ENCODE measurements at places on chromosomes 1 and 21. TPM values are rescaled to one million over a fixed set of nuclear protein-coding genes. Genes with fewer than 3 reads are reported as not detected.

DNA sequence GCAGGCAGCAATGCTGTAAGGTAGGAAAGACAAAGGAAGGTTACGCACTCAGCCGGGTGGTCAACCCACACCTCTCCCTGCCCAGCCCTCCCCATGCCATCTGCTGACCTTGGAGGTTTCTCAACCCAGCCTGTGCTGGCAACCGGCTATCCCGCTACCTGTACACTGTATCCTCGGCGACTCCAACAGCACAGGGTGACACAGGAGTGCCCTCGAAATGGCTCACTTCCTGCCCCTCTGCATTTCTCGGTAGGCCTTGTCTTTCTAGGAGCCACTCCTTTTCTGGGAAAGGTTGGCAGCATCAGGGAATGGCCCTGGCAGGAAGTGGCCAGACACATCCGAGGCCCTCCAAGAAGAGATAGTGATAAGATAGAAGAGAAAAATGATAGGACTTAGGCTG is 124.0 kb downstream of the PROX1 start:
- no peaks in the 10 kb centered on the region for H3K27me3 ChIP-seq
- no peak overlapping the region for H3K27ac ChIP-seq
- no peaks in the 10 kb centered on the region for H3K36me3 ChIP-seq
- H3K4me3 ChIP-seq = no peak overlapping the region
- DNase-seq = no peak
- no peaks in the 10 kb centered on the region for H3K4me1 ChIP-seq

DNA sequence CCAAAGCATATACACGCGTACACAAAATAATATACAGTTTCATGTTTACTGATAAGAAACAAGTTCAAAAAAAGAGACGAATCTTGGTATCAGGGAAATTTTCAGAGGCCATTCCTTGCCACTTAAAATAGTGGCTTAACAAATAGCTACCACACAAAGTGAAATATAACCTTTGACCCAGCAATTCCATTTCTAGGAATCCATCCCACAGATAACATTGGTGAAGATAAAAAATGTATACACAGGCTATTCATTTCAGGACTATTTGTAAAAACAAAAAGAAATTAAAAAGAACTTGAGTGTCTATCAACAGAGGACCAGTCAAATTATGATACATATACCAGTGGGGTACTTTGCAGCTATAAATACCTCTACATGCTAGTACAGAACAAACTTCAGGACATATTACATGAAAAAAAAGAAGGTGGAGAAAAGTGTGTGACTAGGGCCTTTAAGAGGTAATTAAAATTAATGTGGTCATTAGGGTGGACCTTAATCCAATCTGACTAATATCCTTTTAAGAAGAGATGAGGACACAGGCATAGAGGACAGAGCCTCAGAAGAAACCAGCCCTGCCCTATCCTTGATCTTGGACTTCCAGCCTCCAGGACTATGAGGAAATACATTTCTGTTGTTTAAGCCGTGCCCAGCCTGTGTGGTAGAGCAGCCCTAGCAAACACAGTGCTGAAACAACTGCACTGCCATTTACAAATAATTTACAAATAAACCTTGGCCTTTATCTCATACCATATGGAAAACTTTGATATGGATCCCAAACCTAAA is 7.8 kb downstream of the UBE2G2 start:
- H3K4me3 ChIP-seq = no peak overlapping the region
- DNase-seq = no peak
- H3K36me3 ChIP-seq = peaks cover 39% of the 10 kb centered on the region
- H3K27me3 ChIP-seq = no peaks in the 10 kb centered on the region

- H3K4me1 ChIP-seq = peaks cover 88% of the 10 kb centered on the region
- no peaks in the 10 kb centered on the region for H3K27me3 ChIP-seq
- H3K27ac ChIP-seq = peak overlapping the region; percentile 72
- peak overlapping the region; percentile 4 for H3K4me3 ChIP-seq
- peaks cover 89% of the 10 kb centered on the region for H3K36me3 ChIP-seq
Observed at GRCh38 chr21:42421018-42421793, 17.5 kb downstream of the UBASH3A start.

DNA sequence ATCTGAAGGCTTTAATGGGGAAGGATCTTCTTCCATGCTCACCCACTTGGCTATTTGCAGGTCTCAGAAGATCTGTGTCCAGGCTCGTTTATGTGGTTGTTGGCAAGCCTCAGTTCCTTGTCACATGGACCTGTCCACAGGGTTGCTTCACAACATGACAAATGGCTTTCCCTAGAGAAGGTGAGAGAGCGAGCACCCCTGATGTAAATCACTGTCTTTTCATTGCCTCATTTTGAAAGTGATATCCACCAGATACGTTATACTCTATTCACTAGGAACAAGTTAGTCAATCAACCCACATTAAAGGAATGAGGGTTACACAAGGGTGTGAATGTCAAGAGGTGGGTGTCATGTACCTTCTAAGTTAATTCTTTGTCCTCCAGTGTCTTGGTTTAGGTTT is 433.3 kb downstream of the RPS6KC1 start:
- H3K4me1 ChIP-seq = no peaks in the 10 kb centered on the region
- no peaks in the 10 kb centered on the region for H3K36me3 ChIP-seq
- no peak overlapping the region for H3K27ac ChIP-seq

- H3K27ac ChIP-seq = no peak overlapping the region
- DNase-seq = no peak
- no peak overlapping the region for H3K4me3 ChIP-seq
- no peaks in the 10 kb centered on the region for H3K27me3 ChIP-seq
- no peaks in the 10 kb centered on the region for H3K4me1 ChIP-seq
Observed at GRCh38 chr1:7467476-7468175, 303.5 kb upstream of the VAMP3 start.

- H3K27ac ChIP-seq = no peak overlapping the region
- H3K27me3 ChIP-seq = peaks cover 3% of the 10 kb centered on the region
- no peak overlapping the region for H3K4me3 ChIP-seq
- no peaks in the 10 kb centered on the region for H3K4me1 ChIP-seq
Observed at GRCh38 chr1:218339267-218339831, 5.8 kb upstream of the TGFB2 start.

DNA sequence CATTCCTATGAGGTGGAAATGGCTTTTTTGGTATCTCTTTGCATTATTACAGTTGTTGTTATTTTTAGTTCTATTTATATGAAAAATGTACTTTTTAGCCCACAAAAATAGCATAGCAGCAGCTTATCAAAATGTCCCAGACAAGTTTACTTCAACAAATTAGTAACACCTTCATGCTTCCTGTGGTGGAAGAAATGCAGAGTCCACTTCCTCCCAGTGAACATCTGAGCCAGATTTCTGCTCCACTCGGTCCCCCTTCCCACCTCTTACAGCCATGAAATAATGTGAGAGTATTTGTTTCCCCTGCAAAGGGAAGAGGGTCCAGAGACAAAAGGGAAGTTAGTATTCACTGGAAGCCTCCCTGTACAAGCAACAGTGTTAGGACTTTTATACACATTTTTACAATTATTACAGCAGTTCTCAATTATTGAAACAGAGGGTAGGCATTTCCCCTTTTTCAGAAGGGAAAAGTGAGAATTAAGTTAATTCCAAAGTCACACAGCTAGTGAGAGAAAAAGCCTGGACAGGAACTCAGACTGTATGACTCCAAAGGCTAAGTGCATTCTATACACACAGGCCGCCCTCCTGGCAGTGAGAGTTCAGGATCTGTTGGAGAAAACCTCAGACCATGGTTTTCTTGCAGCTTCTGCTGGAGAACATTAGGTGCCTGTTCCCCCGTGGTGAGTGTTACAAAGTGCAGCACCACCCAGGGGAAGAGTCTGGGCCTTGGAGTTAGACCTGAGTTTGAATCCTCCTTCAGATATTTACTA is 126.5 kb downstream of the PBX1 start:
- DNase-seq = no peak
- H3K27me3 ChIP-seq = no peaks in the 10 kb centered on the region
- no peak overlapping the region for H3K4me3 ChIP-seq
- no peaks in the 10 kb centered on the region for H3K4me1 ChIP-seq

The OR2T29 gene
- total RNA-seq = not detected

All from activated CD4-positive, alpha-beta memory T cell treated with anti-CD3 and anti-CD28 coated beads, Interleukin-2, amount 10 ng/mL, durations not matched to agents 7 days and 5 days (primary cell).